A549 treated with Hydrocortisone at 1 μM for 4 hours (cell line): ENCODE measurements at places on chromosomes 3 and 15. TPM values are rescaled to one million over a fixed set of nuclear protein-coding genes. Genes with fewer than 3 reads are reported as not detected.

PDZRN3 gene
- total RNA-seq, result 0.05 TPM in 1 of 5 replicates, not detected in the others

CADPS gene
- not detected in 5 replicates for total RNA-seq

SH2D7 gene
- not detected in 5 replicates for total RNA-seq

PRICKLE2 gene
- total RNA-seq, result 2.4 to 3.3 TPM (median 2.6 TPM) in 5 replicates

BFSP2 gene
- not detected in 5 replicates for total RNA-seq

PCBP4 gene
- 12.1 to 14.2 TPM (median 13.3 TPM) in 5 replicates for total RNA-seq

SLC6A1 gene
- 0.06 TPM in 1 of 5 replicates, not detected in the others for total RNA-seq

SKOR1 gene
- total RNA-seq, result 0.02 to 0.07 TPM (median 0.05 TPM) in 5 replicates

MESD gene
- 36.9 to 42.7 TPM (median 37.2 TPM) in 5 replicates for total RNA-seq

RETNLB gene
- total RNA-seq, result not detected in 5 replicates

ADPRH gene
- total RNA-seq, result 2.8 to 3.2 TPM (median 3.0 TPM) in 5 replicates

KATNBL1 gene
- 27.1 to 33.8 TPM (median 31.7 TPM) in 5 replicates for total RNA-seq

LMCD1 gene
- total RNA-seq, result 58.0 to 77.2 TPM (median 72.3 TPM) in 5 replicates

CCR9 gene
- 0.03 TPM in 1 of 5 replicates, not detected in the others for total RNA-seq

SUSD5 gene
- 2.7 to 5.1 TPM (median 3.4 TPM) in 5 replicates for total RNA-seq

TMEM39A gene
- total RNA-seq, result 20.8 to 26.1 TPM (median 23.6 TPM) in 5 replicates

NR1I2 gene
- not detected in 5 replicates for total RNA-seq

UBL7 gene
- 39.9 to 42.7 TPM (median 41.8 TPM) in 5 replicates for total RNA-seq

APBA2 gene
- 16.3 to 21.2 TPM (median 18.2 TPM) in 5 replicates for total RNA-seq

CCDC33 gene
- total RNA-seq, result 6.6 to 8.1 TPM (median 7.3 TPM) in 5 replicates
